Stimulated activated naive CD8-positive, alpha-beta T cell treated with anti-CD3 and anti-CD28 coated beads, Interleukin-15, Interleukin-2, amounts not matched to agents 100 U/mL and 50 U/mL, for 24 hours (primary cell): ENCODE measurements at places on chromosomes 16 and 17.

GRCh38 chr17:58313815-58314705 is 14.5 kb downstream of the TSPOAP1 start:
- DNase-seq, result no peak

GRCh38 chr16:87845213-87845612 is 24.1 kb downstream of the SLC7A5 start:
- no peak for DNase-seq

DNA sequence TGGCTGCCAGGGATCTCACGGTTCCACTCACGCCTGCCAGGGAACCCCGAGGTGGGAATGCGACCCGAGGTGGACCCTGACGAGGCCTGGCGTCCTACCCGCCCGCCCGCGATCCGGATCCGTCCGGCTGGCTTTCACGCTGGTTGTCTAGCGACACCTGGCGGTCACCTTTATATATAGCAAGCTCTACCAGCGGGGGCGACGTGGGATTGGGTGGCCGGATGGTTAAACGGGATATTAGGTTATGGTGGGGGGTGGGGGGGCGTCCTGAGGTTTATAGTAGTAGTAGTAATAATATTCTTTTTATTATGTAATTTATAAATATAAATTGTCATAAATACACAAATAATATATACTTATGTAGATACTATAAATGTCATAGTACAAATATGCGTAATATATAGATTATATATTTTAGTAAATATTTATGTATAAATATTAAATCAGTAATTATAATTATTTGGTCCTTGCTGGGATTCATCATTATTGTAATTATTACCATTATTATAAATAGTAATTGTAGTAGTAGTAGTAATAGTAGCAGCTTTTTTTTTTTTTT is 136.9 kb downstream of the KCNJ12 start:
- peak; percentile 81 for DNase-seq

DNA sequence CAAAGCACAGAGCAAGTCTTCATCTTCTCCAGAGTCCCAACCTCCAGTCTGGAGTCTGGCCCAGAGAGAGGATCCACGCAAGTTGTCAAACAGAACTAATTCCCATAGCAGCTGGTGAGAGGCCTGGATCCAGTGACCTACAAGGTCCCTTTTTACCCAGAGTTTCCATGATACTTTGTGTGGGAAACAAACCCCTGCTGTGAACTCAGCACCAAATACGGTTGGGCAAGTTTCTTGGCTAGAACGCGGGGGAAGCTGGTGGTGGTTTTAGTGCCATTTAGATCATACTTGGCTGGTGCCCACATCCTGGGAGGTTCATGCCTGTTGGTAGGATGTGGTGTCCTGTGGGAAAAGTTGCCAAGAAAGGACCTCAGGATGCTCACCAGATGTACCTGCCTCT is 18.1 kb downstream of the TMC7 start:
- no peak for DNase-seq

DNA sequence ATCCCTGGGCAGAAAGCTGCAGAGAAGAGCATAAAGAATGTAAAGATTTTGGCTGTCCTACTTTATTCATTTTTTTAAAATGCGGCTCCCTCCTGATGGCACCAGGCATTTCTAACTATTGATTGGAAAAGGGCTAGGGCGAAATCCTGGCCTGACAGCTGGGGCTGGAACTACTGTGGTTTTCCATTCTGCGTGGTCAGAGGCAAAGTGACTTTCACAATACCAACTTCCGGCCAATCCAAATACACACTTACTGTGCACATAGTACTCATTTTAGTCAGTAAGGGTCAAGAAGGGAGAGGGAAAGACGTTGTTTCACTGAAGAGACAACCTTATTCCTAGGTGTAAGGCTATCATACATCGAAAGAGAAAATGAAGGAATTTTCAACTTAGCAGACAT is 113.8 kb upstream of the PMFBP1 start:
- no peak for DNase-seq

DNA sequence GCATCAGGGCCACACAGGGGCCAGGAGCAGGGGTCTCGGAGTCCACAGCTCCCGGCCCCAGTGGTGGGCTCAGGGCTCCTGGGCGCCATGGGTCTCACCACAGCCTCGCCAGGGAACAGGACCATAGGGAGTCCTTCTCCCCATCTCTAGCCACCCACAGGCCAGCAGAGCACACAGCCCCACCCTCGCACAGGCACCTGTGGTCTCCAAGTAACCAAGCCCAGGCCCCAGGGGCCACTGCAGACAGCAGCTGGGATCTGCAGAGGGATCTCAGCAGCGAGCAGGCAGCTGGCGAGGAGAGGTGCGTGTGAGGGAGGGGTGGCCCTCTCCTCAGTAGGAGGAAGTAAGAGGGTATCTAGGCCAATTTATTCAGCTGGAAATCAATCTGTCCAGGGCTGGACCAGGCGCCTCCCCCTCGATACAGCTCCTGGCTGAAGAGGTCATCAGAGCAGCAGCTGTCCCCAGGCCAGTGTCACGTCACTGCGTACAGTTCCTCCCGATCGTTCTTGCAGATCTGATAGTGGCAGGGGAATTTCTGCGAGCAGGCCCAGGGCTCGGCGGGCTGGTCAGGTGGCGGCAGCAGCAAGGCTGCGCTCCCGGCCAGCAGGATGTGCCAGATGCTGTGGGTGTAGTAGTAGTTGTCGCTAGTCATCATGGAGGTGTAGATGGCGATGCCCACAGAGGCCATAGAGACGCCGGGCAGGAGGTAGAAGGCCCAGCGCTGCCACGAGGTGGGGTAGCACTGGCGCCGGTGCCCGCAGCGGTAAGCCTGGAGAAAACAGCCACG is 1.4 kb upstream of the MRPL28 start:
- no peak for DNase-seq

- no peak for DNase-seq
Measured at GRCh38 chr17:72137161-72137560, 16.3 kb downstream of the SOX9 start.

GRCh38 chr17:27760069-27760885 is 40.1 kb downstream of the NOS2 start:
- peak; percentile 83 for DNase-seq

DNA sequence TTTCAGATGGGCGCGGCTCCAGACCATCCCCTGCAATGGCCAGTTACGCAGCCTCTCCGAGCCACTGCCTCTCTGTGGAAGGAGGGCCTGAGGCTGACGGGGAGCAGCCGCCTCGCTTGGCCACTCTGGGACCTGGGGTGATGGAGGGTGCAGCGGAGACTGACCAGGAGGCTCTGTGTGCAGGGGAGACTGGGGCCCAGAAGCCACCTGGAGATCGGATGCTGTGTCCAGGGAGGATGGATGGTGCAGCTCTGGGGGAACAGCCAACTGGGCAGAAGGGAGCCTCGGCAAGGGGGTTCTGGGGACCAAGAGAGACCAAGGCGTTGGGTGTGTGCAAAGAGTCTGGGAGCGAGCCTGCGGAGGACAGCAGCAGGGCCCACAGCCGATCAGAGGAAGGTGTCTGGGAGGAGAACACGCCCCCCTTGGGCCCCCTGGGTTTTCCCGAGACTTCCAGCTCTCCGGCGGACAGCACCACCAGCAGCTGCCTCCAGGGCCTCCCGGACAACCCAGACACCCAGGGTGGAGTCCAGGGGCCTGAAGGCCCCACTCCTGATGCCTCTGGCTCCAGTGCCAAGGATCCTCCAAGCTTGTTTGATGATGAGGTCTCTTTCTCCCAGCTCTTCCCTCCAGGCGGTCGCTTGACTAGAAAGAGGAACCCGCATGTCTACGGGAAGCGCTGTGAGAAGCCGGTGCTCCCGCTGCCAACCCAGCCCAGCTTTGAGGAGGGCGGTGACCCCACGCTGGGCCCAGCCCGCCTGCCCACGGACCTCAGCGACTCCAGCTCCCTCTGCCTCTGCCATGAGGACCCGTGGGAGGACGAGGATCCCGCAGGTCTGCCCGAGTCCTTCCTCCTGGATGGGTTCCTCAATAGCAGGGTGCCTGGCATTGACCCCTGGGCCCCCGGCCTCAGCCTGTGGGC is 17.4 kb upstream of the ZFPM1 start:
- no peak for DNase-seq

- peak; percentile 44 for DNase-seq
Measured at GRCh38 chr17:42313773-42314566, 25.7 kb downstream of the STAT5A start.

DNA sequence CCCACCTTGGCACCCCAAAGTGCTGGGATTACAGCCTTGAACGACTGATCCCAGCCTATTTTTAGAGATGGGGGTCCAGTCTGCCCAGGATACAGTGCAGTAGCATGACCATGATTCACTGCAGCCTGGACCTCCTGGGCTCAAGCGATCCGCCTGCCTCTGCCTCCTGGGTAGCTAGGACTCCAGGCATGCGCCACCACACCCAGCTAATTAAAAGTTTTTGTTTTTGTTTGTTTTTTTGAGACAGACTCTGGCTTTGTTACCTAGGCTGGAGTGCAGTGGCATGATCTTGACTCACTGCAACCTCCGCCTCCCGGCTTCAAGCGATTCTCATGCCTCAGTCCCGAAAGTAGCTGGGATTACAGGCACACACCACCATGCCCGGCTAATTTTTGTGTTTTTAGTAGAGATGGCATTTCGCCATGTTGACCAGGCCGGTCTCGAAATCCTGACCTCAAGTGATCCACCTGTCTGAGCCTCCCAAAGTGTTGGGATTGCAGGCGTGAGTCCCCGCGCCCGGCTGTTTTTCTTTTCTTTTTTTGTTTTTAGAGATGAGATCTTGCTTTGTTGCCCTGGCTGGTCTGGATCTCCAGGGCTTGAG is 2.3 kb upstream of the PAFAH1B1 start:
- no peak for DNase-seq

GRCh38 chr16:68367440-68367839 is 56.6 kb downstream of the PRMT7 start:
- DNase-seq, result no peak

GRCh38 chr17:11294826-11295225 is 53.8 kb downstream of the SHISA6 start:
- DNase-seq, result no peak

DNA sequence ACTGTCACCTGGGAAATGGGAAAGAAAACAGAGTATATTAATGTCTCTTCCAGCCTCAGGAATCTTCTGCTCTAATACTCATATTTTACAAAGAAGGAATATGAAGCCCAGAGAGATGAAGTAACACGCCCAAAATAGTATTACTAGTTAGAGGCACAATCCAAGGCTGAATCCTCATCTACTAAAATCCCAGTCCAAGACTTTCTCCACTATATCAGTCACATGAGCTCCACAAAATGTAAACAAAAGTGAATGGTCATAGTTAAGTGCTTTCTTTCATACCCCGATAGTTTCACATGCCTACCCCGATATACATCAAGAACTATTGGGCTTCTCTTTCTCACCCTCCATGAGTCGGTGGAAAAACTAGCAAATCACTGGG is 965 bp downstream of the INTS2 start:
- no peak for DNase-seq

DNA sequence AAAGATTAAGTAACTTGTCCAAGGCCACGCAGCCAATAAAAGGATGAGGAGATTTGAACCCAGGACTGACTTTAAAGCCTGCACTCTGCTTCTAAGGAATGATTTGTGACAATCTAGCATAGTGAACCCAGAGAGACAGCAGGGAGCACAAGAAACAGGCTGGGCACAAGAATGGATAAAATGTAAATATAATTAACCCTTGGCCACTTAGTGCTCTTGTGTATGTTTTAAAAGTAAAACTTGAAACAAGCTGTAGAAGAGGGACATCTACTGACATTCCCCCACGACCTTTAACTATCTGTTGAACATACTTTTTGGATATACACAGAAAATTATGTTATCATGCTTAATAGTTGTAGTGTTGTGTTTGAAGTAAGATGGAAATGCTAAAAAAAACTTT is 141.9 kb upstream of the PMFBP1 start:
- DNase-seq, result no peak

GRCh38 chr17:31907342-31907962 is 5.9 kb upstream of the UTP6 start:
- DNase-seq, result no peak

DNA sequence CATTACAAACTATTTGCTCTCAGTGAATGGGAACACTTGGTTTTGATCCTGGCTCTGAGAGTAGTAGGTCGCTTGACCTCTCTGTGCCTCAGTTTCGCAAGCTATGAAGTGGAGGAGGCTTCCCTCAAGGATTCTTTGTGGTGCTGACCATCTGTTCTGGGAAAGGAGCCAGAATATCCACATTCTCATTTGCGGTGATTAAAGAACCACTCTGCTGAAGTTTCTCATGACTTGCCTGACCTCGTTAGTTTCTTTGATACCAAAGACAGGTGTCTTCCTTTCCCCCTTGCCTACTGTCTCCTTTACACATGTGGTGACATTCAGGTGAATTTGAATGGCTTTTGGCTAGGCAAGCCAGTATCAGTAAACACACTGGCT is 116.0 kb downstream of the SNX29 start:
- DNase-seq, result no peak

DNA sequence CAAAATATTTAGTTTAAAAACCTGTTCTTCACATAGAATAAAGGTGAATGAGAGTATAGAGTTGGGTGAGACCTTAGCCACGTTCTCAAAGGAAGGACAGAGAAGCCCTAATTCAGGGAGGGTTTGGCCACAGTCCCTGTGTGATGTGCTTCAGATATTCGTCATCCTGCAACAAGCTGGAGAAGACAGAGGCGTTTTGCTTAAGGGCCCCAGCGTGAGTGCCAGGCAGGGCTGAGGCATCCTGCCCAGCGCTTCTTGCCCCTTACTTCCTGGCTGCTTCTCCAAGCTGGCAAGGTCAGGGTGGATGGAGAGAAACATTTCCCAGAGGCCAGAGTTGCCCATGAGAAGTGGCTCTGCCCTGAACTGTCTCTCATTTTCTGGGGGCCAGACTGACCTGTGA is 46.9 kb downstream of the AXIN2 start:
- DNase-seq, result no peak

- DNase-seq, result no peak
Measured at GRCh38 chr17:79036596-79036995, 12.6 kb downstream of the C1QTNF1 start.

DNA sequence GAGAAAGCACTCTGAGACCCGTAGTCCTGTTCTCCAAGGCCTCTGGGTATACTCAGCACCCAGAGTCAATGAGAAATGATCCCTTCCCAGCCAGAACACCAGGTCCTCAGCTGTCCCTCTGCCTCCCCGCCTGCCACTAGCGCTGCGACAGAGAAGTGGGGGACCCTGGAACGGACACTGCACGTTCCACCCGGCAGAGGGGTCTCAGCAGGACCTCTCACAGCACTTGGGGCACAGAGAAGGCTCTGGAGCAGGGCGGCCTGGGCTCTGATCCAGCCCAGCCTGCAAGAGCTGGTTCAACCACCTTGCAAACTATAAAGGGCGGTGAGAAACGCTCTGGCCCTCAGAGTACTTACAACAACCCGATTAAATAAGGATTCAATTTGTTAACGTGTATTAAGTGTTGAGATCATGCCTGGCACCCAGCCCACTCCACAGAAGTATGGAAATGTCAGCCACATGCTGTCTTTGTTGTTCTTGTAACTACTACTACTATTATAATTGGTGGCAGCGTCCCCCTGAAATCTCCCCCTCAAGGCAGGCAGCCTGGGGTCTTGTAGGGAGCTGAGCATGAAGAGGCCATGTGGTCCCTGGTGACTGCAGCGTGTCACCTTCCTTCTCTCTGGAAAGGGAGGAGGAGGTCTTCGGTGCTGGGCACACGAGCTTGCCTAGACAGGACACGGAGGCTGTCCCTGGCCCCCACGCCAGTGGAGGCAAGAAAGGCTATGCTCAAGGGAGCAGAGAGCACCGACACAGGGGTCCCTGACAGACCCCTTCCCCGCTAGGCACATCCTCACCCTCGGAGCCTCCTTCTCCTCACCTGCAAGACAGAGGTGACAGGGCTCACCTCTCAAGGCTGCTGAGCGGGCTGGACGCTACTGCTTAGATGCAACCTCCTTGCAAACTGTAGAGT is 2.4 kb downstream of the OSGIN1 start:
- DNase-seq, result no peak
